ENCODE measurements at places on chromosomes 1 and 21.

GRCh38 chr1:39266269-39266668 is 61.8 kb downstream of the MACF1 start:
- no peak for DNase-seq

GRCh38 chr1:103949779-103950178 is 200.1 kb downstream of the AMY1C start:
- no peak for DNase-seq

DNA sequence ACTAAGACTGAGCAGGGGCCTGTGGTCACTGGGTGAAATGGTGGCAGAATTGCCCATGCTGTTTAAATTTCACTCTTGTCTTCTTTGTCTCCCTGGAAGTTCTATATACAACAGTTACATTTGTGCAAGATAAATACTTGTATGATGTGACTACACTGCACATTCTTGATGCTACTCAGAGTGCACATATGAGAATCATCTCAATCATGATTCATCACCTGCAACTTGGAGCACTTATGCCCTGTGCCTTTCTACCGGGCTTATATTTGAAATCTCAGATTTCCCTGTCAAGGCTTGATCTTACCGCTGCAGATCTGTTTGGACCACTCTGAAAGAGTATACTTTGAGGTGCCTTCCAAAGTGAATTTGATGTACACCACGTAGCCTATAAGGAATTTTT is 10.6 kb downstream of the PGM1 start:
- no peak for DNase-seq

- no peak for DNase-seq
Measured at GRCh38 chr1:178092878-178093493, 918 bp upstream of the RASAL2 start.

DNA sequence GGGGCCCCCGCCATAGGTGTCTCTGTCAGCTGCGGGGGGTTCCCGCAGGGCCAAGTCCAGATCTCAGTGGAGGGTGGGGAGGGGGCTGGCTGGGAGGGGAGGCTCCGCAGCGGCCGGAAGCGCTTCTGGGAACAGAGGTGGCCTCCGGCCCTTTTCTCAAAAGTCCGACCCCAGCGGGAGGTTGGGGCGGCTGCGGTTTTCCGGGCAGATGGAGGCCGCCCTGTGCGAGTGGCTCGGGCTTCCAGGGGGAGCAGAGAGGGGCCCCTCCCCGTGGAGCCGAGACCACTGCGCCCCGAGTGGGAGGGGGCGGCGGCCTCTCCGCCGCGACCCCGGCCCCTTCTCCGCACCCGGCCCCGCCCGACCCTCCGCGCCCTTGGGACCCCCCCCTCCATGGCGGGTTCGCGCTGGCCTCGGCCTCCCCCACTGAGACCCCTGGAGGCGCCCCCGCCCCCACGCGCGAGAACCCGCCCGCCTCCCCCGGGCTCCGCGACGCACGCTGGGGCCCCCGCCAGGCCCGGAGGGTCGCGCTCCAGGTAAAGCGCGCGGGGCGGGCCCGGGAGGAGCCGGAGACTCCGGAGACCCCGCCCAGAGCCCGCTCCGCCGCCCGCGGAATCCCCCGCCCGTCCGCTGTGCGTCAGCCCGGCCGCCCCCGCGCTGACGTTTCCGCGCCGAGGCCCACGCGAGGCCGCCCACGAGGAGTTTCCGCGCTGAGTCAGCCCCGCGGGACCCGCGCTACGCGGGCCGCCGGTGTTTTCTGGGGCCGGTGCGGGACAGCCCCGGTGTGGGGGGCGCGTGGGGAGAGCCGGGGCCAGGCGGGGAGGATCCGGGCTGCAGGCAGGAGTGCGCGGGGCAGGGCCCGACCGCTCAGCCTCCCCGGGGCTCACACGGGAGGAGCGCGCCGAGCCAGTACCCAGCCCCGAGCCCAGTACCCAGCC is 5.2 kb downstream of the TNFRSF18 start:
- DNase-seq: no peak

- no peak for DNase-seq
Measured at GRCh38 chr1:51535006-51535592, 16.0 kb upstream of the EPS15 start.

- no peak for DNase-seq
Measured at GRCh38 chr1:89659322-89660081, 26.6 kb downstream of the LRRC8C start.

DNA sequence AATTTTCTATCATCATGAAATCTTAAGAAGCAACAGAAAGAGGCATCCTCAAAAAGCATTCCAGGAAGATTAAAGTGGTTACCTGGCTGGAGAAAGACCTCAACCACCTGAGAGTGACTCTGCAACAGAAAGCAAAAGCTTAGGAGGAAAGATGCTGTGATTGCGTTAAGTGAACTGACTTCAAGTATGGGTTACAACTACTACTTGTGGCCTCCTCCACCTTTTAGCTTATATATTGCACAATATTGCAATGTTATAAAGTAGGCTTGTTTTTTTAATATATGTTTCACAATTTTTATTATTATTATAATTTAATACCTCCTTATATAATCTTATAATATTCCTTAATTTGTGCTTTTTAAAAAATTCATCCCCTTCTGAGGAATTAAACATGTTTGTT is 1407.5 kb downstream of the KCNT2 start:
- DNase-seq: no peak

DNA sequence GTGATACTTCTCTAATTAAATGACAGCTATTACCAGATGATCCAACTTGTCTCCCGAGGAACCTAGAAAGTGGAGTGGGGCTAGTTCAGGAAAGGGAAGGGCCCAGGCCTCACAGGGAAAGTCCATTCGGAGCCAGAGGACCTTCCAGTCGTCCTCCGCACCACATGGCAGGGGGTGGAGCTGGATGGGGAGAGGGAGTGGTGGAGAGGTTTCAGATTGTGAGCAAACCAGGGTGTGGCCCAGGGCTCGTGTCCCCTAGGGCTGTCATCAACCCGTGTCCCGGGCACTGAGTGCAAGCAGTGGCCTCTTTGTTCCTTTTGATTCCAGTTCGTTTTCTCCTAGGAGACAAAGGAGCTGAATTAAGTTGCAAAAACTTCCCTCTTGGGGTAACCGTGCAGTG is 114.9 kb downstream of the HUNK start:
- DNase-seq: no peak

DNA sequence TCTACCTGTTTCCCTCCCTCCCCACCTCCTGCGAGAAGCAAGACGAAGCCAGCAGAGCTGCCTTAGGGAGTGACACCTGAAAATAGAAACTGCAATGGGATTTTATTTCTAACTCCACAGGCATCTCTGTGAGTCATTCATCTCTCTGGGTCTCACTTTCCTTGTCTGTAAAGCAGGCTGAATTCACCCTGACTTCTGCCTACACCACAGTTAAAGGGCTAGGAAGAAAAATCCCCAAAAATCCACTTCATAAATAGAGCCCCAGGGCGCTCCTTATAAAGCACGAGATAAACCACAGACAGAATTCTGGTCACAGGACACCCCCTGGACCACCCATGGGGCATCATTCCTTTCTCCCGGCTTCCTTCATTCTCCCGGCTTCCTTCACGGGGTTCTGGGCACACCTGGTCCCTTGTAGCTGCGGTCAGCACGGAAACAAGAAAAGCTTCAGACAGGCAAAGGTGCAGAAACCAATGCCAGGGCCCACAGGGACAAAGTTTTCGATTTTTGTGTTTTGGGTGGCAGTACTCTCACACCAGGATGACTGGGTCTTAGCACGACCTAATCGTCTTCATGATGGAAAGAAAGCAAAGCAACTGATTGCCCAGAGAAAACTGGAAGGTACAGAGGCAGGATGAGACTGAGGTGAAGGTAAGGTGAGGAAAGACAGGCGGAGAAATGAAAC is 2.8 kb upstream of the H6PD start:
- no peak for DNase-seq

- DNase-seq: no peak
Measured at GRCh38 chr21:22898051-22898665, 1899.9 kb downstream of the NCAM2 start.

DNA sequence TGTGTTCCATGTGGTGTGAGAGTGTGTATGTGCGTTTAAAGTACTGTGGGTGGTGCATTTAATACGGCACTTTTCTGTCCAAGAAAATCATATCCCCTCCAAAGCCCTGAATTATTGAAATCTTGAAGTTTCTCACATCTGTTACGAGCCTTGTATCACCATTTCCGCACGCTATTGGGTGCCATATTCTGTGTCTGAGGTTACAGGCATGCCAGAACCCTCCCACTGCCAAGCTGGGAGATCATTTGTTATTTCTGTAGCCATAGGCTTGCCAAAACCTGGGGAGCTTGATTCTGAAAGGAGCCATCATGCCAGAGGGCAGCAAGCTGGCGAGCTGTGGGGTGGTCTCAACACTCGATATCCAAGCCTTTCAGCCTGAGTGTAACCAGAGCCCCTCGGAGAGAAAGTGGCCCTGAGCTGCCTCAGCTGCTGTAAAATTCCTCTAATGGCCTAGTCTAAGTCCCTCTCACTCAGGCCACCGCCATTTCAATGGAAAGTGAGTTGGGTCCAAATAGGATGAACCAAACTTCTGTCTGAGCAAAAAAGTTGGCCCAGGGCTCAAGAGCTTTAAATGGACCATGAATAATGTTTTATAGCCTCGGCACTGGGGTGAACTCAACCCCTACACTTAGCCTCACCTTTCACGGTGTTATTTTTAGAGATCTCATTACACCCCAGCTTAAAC is 298.4 kb upstream of the DUSP10 start:
- no peak for DNase-seq

DNA sequence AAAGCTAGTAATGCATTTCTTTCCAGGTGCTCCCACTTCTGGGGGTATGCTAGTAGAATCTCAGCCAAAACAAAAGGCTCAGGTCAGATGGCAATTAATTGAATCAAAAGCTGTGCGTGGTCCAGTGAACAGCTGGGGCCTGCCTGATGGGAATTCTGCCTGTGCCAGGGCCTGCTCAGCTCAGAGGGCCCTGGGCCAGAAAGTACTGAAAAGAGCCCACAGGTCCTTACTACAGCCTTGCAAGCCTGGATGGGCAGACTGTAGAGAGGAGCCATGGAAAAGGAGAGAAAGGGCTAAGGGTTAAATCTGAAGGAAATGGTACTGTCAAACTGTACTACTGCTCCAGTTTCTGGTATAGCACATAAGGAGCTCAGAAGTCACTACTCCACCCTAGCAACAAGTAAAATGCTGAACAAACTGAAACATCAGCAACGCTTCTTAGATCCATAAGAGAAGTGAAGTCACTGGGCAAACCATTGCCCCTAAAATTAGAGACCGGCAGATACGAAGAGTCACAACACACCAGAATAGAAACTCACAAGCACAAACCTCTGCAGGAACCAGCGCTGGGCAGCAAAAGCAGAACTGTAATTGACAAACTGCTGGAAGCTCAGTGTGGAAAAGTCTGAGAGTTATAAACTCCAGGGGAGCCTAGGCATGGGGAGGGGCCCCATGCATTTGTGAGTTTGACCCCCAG is 121.1 kb upstream of the SYT6 start:
- DNase-seq: no peak

GRCh38 chr1:64877151-64877550 is 89.2 kb downstream of the JAK1 start:
- DNase-seq: no peak

DNA sequence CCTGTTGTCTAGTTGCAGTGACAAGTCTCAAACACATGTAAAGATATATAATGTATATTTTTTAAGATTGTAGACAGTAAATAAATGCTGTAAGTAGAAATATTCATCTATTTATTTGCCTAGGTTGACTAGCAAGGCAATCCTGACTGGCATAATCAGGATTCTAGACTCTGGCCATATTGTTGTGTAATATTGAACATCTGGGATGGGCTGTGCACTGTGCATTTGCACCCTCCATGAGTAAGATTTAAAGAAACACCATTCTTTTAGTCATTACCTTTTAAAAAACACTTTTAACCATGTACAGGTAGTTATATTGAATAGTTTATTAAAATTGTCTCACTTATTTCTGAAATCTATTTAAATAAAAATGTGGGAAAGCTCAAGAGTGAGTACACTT is 32.4 kb downstream of the RASAL2 start:
- no peak for DNase-seq

GRCh38 chr1:27152829-27153548 is 1.9 kb downstream of the SLC9A1 start:
- no peak for DNase-seq

DNA sequence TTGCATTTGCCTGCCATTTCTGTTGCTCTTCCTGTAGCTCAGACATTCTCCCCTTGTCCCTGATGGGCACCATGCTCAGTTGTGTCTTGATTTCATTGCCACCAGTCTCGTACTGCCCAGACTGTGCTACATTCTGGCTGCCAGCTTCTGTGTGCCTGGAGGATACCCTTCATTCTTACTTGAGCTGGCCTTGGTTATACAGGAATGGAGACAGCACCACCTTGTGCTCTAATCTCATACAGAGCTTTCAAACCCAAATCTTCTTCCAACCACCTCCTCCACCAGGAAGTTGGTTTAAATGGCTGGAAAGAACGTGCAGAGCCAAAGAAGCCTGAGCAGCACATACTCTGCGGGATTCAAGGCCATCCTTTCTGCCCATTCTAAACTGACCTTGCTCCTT is 165.3 kb downstream of the SLC35F3 start:
- DNase-seq: no peak

GRCh38 chr1:17122521-17123164 is 3.4 kb upstream of the PADI2 start:
- DNase-seq: no peak

- no peak for DNase-seq
Measured at GRCh38 chr1:177884479-177885021, 85.3 kb downstream of the SEC16B start.

- no peak for DNase-seq
Measured at GRCh38 chr1:246138781-246139180, 368.3 kb downstream of the SMYD3 start.

- DNase-seq: no peak
Measured at GRCh38 chr1:6554907-6555778, at the start of gene TAS1R1. Gene TAS1R1 (plus strand): TSS chr1:6555307. CDS start chr1:6555374, 67 bp downstream.

GRCh38 chr1:205226868-205227583 is 720 bp upstream of the TMCC2 start:
- no peak for DNase-seq

DNA sequence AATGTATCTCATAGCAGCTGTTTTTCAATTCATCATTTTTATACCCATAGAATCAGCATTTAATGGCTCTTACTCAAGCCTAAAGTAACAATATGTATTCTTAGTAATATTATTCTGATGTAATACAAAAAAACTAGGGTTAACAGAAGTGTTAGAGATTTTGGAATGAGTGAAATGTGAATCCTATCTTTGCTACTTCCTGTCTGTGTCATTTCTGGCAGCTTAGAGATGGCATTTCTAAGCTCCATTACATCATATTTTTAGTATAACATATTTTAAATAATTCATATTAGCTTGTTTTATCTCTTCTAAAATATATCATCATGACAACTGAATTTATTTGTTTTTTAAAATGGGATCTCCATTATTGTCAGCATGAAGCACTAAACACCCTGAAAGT is 90.2 kb downstream of the LRRC7 start:
- no peak for DNase-seq

DNA sequence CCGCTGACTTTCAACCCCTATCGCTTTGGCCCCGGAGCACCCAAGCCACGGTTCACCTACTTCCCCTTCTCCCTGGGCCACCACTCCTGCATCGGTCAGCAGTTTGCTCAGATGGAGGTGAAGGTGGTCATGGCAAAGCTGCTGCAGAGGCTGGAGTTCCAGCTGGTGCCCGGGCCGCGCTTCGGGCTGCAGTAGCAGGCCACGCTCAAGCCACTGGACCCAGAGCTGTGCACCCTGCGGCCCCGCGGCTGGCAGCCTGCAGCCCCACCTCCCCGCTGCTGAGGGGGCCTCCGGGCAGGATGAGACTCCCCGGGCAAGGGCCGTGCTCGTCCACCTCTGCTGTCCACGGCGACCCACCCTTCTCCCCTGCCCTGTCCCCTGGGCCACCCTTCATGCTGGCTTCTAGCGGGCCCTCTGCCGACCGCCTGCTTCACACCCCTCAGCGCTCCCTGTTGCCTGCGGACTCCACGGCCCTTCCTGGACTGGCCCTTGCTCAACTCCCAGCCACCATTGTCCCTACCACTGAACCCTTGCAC is 92.2 kb upstream of the TRABD2B start:
- DNase-seq: no peak
